ENCODE measurements at places on chromosomes 16 and 17. TPM values are rescaled to one million over a fixed set of nuclear protein-coding genes. Genes with fewer than 3 reads are reported as not detected.
A peak's percentile ranks its signal among the peaks of the same experiment; 100 is the strongest.

The HAGH gene
- 102 TPM for total RNA-seq

The ANKFN1 gene
- total RNA-seq, result not detected

The KRT20 gene
- not detected for total RNA-seq

The NEUROD2 gene
- not detected for total RNA-seq

GRCh38 chr16:31351942-31352325, 3.0 kb upstream of the ITGAX start:
- DNase-seq, result no peak

- DNase-seq, result no peak
Measured at GRCh38 chr16:31192856-31193642, 9.5 kb downstream of the PYCARD start.

DNA sequence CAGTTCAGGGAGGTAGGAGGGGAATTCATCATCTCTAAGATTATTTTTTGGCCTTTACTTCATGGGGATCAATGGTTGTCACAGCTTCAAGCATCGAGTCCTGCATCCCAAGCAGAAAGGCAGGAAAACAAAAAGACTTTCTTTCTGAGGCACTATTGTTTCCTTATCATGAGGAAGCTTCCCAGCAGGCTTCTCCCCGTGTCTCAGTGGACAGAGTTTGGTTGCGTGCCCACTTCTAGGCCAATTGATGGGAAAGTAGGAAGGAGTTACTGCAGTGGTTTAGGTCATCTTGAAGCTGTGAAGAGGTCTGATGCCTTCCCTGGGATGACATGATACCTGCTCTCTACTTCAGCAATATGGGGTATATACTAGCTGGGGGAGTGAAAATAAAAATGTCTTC, 175.3 kb upstream of the CDH13 start:
- no peak for DNase-seq

DNA sequence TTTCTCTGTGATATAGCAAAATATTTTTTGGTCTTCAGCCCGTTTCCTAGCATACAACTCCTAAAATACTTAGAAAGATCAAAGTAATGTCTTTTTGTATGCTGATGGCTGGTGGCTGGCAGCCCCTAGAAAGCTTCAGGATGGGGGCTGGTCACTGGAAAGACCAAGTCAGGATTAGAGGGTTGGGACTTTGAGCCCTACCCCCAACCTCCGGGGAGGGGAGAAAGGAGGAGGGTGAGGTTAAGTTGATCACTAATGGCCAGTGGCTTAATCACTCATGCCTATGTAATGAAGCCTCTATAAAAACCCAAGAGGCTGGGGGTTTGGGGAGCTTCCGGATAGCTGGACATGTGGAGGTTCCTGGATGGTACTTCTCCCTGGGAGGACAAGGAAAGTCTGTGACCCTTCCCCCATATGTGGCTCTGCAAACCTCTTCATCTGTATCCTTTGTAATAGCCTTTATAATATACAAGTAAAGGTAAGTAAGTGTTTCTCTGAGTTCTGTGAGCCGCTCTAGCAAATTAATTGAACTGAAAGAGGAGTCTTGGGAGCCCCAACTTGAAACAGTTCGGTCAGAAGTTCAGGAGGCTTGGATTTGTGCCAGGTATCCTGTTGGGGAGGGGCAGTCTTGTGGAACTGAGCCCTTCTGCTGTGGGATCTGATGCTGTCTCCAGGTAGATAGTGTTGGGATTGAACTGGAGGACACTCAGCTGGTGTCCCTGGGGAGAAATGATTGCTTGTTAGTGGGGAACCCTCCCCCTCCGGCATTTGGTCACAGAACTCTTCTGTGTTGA, 3.5 kb downstream of the SLC7A6 start:
- peak; percentile 17 for DNase-seq

DNA sequence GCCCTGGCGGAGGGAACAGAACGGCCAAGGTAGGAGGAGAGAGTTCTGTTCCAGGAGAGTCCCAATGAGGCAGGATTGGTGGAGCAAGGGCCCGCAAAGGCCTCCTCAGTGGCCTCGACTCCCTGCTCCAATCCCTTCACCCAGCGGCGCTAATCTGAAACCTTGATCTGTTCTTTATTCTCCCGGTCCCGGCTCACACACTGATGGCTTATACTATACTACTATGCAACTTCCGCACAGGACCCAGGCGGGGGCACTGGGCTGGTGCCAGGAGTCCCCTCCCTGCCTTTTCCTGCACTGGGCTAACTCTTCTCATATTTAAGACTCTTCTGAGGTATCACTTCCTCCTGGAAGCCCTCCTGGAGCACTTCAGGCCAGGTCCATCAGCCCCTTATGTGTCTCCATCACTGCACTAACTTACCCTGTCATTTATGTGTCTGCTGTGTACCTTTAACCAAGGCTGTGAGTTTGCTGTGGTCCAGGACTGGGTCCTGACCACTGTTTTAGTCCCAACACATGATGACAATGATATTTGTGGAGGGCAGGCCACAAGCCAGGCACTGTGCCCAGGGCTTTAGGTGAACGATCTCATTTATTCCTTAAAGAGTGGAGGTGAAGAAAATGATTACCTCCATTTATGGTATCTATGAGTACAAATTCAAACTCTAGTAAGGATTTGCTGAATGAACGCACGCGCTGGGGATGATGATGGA, 6.8 kb downstream of the CCDC102A start:
- no peak for DNase-seq

- DNase-seq, result no peak
Measured at GRCh38 chr17:54124456-54124855, 301.7 kb downstream of the KIF2B start.

DNA sequence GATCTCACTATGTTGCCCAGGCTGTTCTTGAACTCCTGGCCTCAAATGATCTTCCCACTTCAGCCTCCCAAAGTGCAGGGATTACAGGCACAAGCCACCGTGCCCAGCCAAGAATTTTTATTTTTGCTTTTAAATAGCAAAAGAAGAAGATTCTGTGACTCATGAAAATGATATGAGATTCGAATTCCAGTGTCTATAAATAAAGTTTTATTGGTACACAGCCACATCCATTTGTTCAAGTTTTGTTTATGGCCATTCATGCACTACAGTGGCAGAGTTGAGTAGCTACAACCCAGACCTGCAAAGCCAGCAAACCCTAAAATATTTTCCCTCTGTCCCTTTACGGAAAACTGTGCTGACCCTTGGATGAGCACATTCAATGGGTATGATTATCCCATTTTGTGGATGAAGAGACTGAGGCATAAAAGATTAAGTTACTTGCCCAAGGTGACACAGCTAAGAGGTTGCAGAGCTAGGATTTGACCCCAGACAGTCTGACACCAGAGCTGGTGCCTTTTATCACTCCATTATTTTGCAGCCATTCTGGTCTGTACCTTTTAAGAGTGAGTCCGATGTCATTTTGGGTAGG, 34.2 kb downstream of the SCNN1G start:
- DNase-seq, result no peak

DNA sequence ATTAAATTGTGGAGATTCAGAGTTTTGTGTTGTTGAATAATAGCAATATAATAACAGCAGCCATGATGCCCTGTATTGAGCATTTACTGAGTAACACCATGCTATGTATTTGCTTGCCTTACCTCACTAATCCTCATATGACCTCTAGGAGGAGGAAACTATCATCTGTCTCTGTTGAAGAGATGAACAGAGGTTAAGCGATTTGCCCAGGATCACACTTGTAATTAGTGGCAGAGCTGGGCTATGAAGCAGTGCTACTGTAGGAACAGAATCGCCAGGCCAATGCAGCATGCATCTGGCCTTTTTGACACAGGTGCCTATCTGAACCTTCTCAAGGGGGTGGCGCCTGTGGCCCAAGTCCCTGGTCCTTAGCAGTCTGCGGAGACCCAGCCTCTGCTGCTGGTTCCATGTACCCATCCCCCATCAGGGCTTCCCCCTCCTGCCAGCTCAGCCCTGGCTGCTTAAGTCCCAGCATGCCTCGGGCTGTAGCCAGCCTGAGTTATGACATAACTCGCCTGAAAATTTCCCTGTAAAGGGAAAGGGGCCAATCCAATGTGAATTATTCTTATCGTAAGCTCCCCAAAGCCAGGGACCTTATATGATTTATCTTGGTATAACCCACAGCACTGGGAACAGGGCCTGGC, 50.4 kb upstream of the HS3ST2 start:
- DNase-seq, result no peak

DNA sequence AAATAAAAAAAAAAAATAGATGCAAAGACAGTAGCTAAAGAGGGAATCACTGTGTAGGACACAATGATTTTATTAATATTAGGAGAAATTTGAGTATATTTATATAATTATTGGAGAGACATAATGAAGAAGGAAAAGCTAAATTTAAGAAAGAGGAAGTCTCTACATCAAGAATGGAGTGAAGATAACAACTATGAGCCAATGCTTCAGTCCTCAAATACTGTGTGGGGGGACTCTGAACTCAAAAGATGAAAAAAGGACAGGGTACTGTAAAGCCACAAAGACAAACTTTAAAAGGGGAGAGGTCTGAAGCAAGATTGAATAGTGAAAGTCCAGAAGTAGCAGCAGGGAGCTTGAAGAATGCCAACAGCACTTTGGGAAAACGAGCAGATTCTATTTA, 44.7 kb downstream of the SKAP1 start:
- DNase-seq, result no peak

GRCh38 chr17:63203652-63204051, 237.6 kb downstream of the TANC2 start:
- DNase-seq, result no peak

DNA sequence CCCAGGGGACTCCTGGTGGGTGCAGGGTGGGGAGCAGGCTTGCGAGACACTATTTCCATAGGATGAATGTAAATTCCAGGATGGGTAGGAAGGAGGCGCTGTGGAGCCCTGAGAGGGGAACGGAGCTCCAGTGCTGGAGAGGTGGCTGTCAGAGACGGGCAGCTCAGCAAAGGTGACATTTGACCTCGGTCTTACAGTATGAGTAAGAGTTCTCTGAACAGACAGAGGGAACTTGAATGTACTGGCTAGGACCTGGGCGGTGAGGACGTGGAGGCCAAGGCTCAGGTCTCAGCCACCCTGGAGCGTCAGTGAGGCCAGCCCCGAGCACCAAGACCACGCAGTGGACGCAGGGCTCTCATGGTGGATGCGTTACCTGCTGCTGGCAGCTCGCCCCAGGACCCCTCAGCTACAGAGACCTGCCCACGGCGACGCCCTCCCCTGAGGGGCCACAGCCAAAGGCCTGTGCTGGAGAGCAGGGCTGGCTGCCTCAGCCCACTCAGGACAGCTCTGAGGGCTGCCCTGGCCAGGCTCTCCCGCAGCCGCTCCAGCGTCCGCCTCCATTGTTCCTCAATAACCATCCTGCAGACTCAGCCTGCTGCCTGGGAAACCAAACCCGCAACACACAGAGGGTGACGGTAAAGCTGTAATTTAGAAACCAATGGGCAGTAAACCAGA, 65.9 kb upstream of the TNRC6C start:
- DNase-seq, result no peak

DNA sequence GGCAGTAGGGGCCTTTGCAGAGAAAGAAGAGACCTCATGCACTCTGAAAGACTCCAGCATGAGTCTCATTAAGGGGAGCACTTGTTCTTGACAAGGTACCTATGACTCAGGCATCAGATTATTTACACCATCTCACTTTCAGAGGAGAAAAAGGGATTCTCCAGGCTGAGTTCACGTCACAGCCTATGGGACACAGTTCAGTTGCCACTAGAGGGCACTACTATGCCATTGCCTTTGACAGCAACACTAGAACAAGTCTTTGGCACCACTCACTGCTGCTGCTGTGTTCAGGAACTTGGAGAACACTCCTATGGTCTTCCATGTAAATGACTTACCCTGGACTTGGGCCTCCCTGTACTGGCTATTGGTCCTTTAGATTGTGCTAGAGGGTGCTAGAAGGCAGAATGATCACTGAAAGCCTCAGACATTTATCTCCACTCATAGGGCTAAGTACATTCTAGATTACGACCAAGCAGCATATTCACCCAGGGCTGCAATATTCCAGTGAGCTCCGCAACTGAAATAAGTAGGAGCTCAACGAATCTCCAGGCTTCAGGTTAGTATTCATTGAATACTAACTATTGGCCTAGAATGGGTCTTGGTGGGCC, 225.1 kb upstream of the CA10 start:
- peak; percentile 42 for DNase-seq

DNA sequence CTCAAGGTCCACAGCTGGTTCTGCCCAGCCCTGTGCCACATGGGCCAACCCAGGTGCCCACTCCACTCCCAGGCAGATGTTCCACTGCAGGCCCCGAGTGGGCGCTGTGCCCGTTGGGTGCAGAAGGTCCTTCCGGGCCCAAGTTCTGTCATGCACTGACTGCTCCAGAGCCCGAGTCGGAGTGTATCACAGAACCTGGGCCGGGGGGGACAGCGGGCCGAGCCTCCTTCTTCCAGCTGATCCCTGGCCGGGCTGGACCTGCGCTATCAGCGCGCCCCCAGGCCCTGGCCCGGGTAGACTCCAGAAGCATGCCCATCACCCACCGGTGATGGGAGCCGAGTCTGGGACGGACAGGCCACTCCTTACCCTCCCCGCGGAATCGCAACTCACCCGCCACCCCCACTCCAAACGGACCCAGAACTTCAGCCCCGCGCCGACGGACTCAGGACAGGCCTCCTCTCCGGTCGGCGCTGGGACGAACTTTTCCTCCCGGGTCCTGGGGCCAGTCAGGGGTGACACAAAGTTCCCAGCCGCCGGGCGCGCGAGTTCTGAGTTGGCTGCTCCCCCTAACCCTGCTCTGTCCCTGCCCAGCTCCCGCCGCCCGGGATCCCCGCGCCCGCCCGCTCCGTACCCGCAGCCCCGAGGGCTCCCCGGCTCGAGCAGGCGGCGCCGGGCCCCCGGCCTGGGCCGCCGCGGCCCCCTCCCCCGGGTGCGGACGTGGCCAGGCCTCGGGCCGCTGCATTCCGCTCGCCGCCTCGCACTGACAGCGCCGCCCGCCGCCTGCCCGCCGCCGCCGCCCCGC, at the start of gene COPZ2:
Gene COPZ2 (minus strand): TSS at position 762 of the 802 bp plus-strand sequence. CDS start 20 bp downstream, at position 742.
- DNase-seq, result no peak

DNA sequence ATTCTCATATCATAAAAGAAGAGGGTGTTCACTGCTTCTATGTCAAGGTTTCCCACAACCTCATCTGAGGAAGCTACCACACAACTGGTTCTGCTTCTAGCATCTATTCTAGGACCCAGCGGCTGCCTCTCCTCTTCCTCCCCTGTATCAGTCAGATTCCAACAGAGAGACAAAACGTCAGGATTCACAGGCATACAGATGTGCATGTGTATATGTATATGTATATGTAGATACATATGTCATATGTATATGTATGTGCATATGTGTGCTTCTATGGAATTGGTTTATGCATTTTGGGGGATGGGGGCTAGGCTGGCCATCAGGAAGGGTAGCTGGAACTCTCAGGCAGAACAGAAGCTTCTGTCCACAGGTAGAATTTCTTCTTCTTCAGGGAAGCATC, 37.4 kb upstream of the NLRP1 start:
- DNase-seq, result no peak

GRCh38 chr17:5812590-5812989, 228.3 kb upstream of the NLRP1 start:
- no peak for DNase-seq

DNA sequence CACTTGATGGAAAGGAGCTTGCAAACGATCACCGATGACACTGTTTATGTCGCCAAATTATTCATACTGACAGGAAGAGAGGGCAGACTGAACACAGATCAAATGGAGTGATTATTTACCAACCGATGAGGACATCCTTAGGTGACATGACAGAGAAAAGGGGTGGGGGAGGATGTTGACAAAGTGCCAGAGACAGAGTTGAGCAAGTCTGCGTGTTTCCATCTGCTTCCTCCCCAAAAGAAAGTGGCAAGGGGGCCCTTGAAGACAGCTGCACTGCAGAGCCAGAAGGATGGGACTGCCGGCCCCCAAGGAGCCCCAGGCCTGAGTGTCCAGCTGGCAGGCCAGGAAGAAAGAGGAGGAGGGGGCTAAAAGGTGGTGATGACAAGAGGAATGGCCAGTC, 191.0 kb upstream of the RPL38 start:
- DNase-seq, result no peak

- peak; percentile 57 for DNase-seq
Measured at GRCh38 chr17:38428643-38429371, 543 bp downstream of the ARHGAP23 start.

- no peak for DNase-seq
Measured at GRCh38 chr17:43769859-43770258, 8.9 kb downstream of the DUSP3 start.
